ENCODE measurements at places on chromosomes 2 and 18. TPM values are rescaled to one million over a fixed set of nuclear protein-coding genes. Genes with fewer than 3 reads are reported as not detected.
A peak's percentile ranks its signal among the peaks of the same experiment; 100 is the strongest.

ABCB11 gene
- polyA plus RNA-seq = 0.19 TPM

TRABD2A gene
- polyA plus RNA-seq = 0.65 TPM

DNA sequence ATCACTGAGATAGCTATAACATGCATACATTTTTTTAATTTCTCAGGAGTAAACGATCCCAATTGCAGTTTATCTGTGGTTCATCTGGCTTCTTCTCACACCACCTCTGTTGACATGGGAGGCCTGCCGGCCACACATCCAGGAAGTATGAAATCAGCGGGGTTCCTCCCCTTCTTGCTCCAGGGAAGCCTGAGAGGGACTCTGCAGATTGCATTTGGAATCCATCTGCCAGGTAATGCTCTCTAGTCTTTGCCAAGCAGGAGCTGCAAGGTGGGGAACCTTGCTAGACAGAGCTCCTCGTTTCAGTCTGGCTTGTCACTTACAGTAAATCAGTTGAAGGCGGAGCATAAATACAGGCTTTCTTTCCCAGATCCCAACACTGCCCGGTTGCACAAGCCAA, 49.9 kb downstream of the SOX11 start:
- no peak overlapping the region for H3K4me3 ChIP-seq
- H3K27me3 ChIP-seq = no peaks in the 10 kb centered on the region
- DNase-seq = no peak
- H3K36me3 ChIP-seq = no peaks in the 10 kb centered on the region

GRCh38 chr18:79523206-79523735, 127.5 kb downstream of the NFATC1 start:
- no peak overlapping the region for H3K27ac ChIP-seq
- no peaks in the 10 kb centered on the region for H3K27me3 ChIP-seq
- H3K36me3 ChIP-seq = peaks cover 18% of the 10 kb centered on the region
- no peak for DNase-seq
- peaks cover 28% of the 10 kb centered on the region for H3K4me1 ChIP-seq

DNA sequence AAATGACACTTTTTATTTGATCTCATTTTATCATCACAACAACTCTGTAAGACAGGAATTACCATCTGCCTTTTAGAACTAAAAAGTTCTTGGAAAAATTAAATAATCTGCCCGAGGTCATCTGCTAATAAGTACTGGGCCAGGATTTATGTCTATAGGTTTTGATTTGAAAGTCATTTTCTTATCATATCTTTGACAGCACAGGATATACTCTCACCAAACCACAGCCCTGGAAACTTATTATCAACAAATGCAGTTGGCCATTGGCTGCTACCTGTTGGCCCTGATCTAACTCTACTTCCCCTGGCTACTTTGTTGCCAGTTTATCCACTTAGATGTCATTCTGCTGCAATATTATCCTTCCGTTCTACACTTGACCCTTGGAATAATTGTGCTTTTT, 354.6 kb downstream of the RAD51AP2 start:
- H3K27me3 ChIP-seq = no peaks in the 10 kb centered on the region
- no peak for DNase-seq
- H3K4me3 ChIP-seq = no peak overlapping the region
- H3K36me3 ChIP-seq = no peaks in the 10 kb centered on the region
- H3K4me1 ChIP-seq = no peaks in the 10 kb centered on the region

- no peak overlapping the region for H3K4me3 ChIP-seq
- no peak overlapping the region for H3K27ac ChIP-seq
- no peak for DNase-seq
- no peaks in the 10 kb centered on the region for H3K4me1 ChIP-seq
Observed at GRCh38 chr2:180675170-180675569, 305.2 kb upstream of the UBE2E3 start.

DNA sequence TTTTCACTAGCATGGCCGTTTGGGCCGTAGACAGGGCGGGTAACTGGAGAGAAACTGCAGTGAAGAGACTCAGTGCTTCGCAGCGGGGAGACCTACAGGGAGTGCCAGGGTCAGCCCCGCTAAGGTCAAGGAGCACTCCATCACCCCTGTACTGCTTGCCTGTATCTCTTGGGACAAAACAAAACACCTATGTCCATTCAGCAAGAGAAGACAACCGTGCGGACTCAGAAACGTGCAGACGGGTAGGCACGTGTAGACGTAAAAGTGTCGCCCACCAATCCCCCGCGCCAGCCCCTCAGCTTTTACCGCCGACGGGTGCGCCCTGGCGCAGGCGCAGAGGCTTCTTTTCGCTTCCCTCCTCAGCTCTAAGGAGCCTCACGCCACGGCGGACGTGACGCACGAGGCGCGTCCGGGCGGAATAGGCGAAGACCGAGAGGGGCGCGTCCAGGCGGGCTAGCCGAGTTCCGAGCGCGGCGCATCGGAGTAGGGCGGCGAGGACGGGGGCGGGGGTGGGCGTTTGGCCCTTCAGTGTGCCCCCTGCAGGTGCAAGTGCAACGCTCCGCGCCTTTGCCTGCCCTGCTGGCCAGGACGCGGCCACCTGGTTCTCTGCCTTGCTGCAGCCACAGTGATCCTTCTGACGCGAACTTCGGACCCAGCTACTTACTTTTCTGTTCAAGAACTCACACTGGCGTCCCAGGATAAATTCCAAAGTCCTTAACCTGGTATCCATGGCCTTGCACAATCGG, 3.3 kb upstream of the SOS1 start:
- H3K27me3 ChIP-seq = no peaks in the 10 kb centered on the region
- peak overlapping the region; percentile 90 for H3K4me3 ChIP-seq
- peaks cover 17% of the 10 kb centered on the region for H3K4me1 ChIP-seq
- DNase-seq = peak; percentile 94

All from spinal cord (tissue), 10 donors.